Activated naive CD8-positive, alpha-beta T cell treated with anti-CD3 and anti-CD28 coated beads for 36 hours (primary cell): ENCODE measurements at places on chromosomes 7 and 10.

- DNase-seq: no peak
These were observed 72.3 kb downstream of the ELMO1 start for GRCh38 chr7:37376386-37376785.

GRCh38 chr7:98935811-98936210 lies 57.5 kb downstream of the TRRAP start:
- no peak for DNase-seq

DNA sequence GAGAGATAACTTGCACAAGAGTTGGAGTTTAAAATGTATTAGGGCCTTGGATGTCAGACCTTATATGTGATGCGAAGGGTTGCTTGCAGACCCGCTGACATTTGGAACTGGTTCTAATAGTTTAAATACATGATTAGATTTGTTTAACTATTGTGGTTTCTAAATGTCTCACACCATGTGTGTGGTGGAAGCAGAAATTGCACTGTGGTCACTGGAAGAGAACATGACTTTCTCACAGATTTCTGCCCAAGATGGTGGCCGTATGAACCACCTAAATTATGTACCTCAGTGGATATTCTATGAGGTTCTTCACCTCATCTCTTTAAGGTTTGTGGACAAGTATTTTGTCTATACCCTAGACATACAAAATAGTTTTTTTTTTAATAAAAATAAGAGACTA lies 8.2 kb upstream of the C1QL3 start:
- no peak for DNase-seq

DNA sequence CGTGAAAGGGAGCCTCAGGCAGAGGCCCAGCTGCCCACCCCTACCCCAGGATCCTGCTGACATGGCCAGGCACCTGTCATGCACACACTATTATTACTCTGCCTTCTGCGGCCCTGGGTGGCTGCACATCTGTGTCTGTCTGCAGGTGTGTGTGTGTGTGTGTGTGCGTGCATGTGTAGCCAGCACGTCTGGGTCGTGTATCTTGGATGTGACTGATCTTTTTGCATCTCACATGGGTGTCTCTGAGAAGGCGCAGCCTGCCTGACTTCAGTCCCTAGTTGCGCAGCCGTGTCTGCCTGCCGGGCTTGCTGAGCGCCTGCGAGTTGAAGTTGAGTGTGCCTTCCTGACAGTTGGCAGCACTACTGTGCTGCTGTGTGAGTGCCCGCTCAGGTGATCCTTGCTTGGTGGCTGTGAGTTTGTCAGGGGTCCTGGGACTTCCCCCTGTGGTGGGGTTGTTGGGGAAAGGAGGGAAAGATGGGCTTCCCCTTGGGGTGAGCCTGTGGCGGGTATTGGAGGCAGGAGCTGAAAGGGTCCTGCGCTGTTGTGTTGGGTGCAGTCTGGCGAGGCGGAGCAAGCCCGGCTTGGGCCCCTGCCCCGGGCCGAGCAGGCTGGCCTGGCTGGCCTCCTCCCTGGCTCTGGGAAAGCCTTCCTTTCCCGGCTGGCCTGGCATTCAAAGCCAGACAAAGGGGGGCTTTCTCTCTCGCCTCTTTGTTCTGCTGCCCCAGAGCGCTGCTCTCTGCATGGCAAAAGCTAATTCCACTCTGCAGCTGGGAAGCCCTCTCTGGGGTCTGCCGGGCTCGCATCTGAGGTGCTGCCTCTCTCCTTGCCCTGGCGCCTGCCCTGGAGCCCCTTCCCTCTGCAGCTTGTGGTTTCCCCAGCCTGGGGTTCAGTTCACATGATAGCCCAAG lies 4.9 kb downstream of the TRIM8 start:
- peak; percentile 56 for DNase-seq

GRCh38 chr7:16028636-16029035 lies 342.2 kb upstream of the MEOX2 start:
- no peak for DNase-seq

- DNase-seq: no peak
These were observed 82.2 kb downstream of the SLC16A9 start for GRCh38 chr10:59627366-59628018.

DNA sequence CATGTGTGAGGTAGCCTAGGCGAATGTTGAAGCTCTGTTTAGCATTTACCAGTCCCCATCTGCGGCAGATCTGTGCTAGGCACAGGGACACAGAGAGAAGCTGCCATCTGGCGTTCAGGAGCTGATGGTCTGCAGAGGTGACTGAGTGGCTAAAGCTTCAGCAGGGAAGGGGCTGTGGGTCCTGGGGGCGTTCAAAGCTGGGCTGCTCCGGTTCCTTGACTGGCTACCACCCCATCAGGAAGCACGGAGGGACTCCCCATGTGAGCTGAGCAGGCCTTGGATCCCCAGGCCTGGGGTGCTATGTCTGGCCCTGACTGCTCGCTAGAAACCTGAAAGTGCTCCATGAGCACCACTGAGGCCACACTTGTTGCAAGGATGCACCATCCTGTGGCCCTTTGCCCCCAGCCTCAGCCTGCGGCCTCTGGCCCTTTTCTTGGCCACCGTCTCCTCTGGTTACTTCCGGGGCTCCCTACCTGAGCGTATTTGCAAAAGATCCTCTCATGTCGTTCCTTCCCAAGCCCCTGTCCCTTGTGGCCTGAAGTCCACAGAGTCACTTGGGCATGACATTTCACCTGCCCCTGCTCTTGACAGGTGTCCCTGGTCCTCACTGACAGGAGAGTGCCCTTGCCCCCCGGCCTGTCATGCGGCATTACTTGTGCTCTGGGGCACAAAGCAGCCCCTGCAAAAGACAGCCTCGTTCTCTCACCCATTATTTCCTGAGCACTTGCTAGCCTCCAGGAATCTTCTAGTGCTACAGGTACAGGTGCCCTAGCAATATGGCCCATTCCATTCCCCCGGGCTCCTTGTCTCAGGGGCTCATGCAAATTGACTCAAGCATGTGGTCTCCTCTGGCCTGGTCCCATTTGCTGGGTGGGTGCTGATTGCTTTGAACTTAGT lies 108.1 kb downstream of the GLRX3 start:
- DNase-seq: no peak

DNA sequence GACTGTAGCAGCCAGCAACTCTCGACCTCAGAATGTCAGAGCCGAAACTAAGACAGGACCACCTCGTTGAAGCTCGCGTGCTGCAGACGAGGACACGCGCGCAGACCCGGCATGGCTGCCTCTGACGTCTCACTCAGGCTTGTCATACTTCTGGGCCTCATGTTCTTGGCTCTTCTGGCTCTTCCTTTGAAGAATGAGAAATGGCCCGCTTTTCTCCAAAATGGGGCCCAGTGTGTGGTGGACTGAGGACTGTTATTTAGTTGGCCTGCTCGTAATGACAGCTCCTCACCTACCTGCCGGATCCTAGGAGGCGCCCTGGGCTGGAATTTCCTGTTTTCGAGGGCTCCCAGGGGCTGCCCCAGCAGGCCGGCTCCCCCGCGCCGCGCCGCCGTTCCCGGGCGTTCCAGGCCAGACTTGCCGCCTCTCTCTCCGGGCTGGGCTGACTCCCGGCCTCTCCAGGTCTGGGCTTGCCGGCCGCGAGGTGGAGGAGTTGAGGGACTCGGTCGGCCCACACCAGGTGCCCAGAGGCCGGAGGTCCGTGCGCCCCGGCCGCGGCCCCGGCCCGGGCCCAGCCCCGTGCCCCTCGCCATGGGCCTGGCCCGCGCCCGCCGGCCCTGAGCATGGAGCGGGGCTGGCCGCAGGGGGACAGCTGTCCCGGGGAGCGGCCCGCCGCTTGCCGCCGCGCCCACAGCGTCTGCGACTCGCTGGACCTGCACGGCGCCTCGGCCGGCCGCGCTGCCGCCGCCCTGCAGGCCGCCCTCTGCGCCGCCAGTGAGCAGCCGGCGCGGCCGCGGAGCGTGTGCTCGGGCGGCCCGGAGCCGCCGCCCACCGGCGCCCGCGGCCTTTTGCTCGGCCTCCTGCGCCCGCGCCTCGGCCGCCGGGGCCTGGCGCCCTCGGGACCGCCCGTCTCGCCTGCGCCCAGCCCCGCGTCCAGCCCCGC lies 28.1 kb downstream of the AGAP3 start:
- no peak for DNase-seq

DNA sequence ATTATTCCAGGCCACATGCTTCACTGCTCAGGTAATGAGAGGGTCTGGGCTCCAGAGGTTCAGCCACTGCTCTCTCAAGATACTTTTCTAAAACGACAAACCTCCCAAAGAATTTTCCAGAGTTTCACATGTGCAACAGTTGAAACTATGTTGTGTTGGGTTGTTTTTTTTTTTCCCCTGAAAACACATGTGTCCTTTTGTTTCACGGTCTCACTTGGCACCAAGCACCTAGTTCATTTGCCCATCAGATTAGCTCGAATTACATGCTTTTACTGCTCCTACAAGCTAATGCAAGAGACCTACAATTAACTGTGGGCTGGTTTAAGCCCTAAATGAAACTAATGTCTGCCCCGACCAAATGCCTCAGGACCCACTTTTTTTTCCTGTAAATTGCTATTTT lies 313.3 kb downstream of the FGFR2 start:
- no peak for DNase-seq

GRCh38 chr10:60513281-60513680 lies 123.6 kb upstream of the ANK3 start:
- DNase-seq: no peak

DNA sequence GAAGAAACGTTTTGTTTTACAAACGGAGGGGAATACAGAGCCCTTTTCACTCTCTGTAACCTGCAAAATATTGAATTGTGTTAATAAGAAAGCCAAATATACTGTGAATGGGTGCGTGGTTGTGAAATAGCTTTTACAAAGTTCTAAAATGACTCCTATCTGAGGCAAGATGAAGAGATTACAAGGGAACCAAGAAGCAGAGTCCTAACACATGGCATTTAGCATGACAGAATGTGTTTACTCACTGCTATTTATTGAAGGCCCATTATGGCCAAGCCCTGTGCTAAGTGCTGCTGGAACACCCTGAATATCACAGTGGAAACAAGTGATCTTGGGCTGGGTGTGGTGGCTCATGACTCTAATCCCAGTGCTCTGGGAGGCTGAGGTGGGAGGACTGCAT lies 12.9 kb downstream of the JCAD start:
- no peak for DNase-seq

GRCh38 chr10:132637477-132638129 lies 100.0 kb downstream of the INPP5A start:
- DNase-seq: no peak

GRCh38 chr10:22606164-22606614 lies 108.2 kb downstream of the PIP4K2A start:
- DNase-seq: peak; percentile 29

DNA sequence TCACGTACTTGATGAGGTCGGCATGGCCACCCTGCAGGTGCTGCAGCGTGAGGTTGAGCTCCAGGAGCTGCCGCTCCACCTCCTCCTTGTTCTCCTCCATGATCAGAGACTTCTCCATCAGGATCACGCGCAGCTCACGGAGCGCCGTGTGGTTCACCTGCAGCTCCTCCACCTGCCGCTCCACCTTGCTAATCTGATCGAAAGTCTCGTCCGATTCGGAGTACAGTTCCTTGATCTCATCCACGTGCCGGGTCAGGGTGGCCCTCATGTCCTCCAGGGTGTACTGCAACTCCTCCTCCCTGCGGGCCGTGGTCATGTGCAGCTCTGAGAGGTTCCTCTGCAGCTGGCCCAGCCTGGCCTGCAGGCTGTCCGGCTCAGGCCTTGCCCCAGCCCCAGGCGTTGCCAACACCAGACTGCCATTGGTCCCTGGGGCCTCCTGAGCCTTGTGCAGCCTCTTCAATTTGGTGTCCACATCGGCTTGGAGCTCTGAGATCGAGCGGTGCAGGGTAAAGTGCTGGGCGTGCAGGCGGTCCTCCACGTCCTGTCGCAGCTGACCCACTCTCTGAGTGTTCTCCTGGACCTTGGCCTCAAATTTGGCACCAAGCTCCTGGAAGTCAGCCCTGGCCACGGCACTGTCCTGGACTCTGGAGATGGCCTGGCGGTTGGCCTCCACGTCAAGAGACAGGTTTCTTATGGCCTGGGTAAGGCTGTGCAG lies 13.9 kb downstream of the MMRN2 start:
- no peak for DNase-seq

- DNase-seq: no peak
These were observed 110.6 kb downstream of the AUTS2 start for GRCh38 chr7:69708857-69709256.

GRCh38 chr10:23191764-23192711 lies at the start of gene PTF1A:
Gene PTF1A, plus strand, starts transcription at chr10:23192312. Its CDS starts 219 bp downstream, at chr10:23192531.
- DNase-seq: no peak

- DNase-seq: no peak
These were observed 5.7 kb upstream of the PRR15 start for GRCh38 chr7:29557954-29558353.

- DNase-seq: no peak
These were observed 623.1 kb downstream of the PTPRN2 start for GRCh38 chr7:157964521-157964920.

DNA sequence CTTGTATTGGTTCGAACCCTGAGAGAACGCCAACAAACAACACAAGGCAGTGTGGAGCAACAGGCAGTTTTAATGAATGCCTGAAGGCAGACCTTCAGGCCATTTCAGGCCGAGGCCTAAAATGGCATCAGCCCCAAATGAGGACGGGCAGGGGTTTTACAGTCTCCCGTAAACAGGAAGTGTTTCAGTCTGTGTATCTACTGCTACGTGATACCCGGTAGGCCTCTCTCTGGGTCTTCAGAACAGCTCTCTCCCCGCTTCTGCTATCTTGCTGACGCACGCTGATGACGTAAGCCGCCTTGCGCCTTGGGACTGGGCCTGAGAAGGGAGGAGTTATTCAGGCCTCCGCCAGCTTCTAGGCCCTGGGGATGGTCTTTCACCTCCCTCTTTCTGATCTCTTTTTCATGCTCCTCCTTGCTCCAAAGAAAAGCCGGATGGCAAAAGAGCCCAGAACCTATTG lies 67.7 kb downstream of the ST8SIA6 start:
- no peak for DNase-seq

DNA sequence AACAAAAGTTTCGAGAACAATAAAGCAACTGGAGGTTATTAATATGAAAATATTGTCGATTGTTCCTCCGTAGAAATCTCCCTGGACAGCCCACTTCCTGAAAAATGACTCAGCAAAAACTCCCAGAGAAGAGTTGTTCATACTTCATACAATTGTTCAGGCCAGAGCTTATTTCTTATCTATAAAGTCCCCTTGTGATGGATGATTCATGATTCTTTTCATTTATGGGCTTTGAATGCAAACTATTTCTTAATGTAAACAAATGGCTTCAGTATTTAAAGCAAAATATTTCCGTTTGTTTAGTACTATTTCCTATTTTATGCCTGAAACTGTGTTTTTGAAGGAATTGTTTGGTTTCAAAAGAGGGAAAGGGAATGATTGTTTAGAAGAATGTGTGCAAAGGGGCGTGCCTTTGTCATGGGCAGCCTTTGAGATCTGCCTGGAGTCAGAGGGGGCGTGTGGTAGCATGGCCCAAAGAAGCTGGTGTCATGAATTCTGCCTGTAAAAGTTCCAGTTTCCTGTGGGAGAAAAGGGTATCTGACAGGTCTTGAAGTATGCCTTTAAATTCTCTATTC lies 26.2 kb upstream of the EXOC6 start:
- DNase-seq: no peak
